Glutamatergic neuron (in vitro differentiated cells): ENCODE measurements at places on chromosomes 4 and X.

DNA sequence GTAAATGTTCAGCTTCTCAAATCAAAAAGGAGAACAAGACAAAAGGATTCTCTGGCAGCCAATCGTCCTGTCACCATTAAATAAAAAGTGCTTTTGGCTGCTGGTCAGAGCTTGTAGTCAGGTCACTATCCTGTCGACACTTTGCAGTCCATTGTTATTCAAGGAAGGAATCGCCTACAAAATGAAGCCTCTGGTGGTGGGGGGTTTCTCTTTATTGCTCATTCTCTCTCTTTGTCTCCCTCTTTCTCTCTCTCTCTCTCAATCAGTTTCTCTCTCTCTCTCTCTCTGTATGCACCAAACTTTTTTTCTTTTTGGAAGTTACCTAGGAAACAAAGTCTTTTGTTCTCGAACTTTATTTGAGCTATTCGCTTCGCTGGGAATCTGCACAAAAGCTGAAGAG is 17.6 kb upstream of the SCML1 start:
- no peak for DNase-seq

DNA sequence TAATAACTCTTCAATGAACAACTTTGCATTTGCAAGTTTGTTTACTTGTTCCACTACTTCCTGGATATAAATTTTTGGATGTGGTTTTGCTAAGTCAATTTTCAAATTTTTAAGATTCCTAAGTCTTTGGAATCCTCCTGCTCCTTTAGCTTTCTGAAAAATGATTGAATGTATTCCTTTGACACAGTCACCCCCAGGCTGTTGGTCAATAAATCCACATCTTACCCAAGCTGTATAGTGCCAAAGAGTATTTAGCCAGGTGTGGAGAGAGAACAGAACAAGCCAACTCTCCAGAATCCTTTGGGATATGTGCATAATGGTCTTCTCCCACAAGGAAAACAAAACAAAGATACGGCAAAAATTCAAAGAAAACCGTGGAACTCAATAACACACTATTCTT is 56.9 kb upstream of the INTU start:
- DNase-seq = no peak

DNA sequence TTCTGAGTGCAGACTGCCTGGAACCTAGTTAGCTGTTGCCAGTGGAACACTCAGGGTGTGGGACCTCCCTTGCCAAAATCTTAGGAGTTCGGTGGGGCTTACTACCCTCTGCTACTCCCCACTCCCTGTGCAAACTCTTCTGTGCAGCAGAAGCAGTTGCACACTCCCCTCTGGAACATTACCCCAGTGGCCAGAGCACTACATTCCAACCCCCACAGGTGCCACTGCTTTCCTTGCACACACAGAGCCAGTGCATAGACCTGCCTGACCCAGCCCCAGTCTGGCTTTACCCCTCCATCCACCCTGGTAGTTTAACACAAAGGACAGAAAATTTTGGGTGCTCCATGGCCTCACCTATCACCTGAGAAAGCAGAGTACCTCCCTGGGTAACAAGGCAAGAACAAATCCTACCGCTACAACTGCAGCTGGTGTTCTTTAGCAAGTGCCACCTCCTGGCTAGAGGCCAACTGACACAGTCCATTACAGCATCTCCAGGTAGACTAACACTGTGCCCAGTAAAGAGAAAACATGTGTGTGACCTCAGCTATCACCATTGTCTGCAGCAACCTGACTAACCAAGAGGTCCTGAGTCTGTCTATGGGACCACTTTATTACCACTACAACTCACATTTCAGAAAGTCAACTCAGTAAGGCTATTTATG is 11.5 kb upstream of the RASSF6 start:
- DNase-seq = no peak

DNA sequence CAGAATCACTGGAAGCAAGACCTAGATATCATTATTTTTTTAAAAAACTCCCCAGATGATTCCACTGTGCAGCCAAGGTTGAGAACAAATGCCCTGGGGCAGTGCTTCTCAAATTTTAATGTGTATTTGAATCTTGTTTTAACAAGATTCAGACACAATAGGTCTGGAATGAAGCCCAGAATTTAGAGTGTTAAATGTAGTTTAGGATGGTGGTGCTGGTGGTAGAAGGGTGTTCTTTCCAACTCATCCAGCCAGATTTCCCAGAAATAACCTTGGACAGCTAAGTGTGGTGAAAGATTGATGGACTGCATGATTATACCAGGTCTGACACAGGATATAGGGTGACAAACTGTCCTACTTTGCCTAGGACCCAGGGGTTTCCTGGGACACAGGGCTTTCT is 120.1 kb upstream of the MED14 start:
- DNase-seq = no peak

- DNase-seq = no peak
These were observed 190.1 kb downstream of the SHROOM3 start for GRCh38 chr4:76624931-76625715.

GRCh38 chr4:94515365-94515764 is 63.6 kb downstream of the PDLIM5 start:
- DNase-seq = no peak

DNA sequence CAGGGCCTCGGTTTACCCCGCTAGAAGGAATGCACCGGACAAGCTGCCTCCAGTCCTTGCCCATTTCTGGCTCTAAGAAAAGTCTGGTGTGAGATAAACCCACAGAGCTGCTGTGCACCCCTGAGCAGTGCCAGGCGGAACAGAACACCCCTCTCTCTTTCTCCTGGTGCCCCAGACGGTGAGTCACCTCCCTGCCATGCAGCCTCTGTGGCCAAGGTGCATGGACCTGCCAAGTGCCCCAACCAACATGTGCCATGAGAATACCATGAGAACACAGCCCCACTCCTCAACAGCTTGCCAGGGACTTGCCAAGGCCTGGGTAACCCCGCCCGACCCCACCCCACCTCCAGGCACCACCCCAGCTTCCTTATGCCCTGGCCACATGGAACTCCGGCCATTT is 47.7 kb upstream of the MAN2B2 start:
- no peak for DNase-seq

- no peak for DNase-seq
These were observed 32.4 kb downstream of the PRMT9 start for GRCh38 chr4:147651563-147651962.

- no peak for DNase-seq
These were observed 25.8 kb upstream of the ARHGAP24 start for GRCh38 chr4:85448906-85449890.

GRCh38 chr4:48967101-48967500 is 19.0 kb upstream of the CWH43 start:
- no peak for DNase-seq

- DNase-seq = no peak
These were observed 54.2 kb upstream of the GRPEL1 start for GRCh38 chr4:7121866-7122653.

GRCh38 chr4:121814756-121815155 is 8.9 kb downstream of the CCNA2 start:
- DNase-seq = no peak

GRCh38 chr4:2936773-2937145 is 26.4 kb downstream of the NOP14 start:
- DNase-seq = no peak
